ENCODE measurements at places on chromosomes 16 and 17.

DNA sequence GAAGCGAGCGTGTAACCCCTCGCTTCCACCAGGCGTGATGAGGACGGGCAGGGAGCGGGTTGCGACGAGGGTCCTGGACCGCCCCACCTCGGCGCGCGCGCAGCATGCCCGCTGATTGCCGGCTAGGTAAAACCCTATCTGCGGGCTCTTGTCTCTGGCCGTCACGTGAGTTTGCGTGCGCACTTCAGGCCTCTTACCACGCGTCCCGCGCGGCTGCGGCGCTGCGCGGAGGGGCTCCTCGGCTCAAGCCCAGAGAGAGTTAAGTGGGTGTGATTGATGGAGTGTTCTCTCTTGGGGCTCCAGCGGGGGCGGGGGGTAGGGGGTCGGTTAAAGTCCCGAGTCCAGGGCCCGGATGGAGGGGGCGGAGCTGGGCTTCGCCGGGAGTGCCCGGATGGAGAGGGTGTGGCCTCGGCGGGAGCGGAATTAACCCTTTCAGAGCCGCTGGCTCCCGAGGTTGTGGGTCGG lies 7.9 kb downstream of the KDM6B start:
- DNase-seq = peak; percentile 80

GRCh38 chr17:2190014-2190413 lies 113.6 kb downstream of the SMG6 start:
- DNase-seq = peak; percentile 35

DNA sequence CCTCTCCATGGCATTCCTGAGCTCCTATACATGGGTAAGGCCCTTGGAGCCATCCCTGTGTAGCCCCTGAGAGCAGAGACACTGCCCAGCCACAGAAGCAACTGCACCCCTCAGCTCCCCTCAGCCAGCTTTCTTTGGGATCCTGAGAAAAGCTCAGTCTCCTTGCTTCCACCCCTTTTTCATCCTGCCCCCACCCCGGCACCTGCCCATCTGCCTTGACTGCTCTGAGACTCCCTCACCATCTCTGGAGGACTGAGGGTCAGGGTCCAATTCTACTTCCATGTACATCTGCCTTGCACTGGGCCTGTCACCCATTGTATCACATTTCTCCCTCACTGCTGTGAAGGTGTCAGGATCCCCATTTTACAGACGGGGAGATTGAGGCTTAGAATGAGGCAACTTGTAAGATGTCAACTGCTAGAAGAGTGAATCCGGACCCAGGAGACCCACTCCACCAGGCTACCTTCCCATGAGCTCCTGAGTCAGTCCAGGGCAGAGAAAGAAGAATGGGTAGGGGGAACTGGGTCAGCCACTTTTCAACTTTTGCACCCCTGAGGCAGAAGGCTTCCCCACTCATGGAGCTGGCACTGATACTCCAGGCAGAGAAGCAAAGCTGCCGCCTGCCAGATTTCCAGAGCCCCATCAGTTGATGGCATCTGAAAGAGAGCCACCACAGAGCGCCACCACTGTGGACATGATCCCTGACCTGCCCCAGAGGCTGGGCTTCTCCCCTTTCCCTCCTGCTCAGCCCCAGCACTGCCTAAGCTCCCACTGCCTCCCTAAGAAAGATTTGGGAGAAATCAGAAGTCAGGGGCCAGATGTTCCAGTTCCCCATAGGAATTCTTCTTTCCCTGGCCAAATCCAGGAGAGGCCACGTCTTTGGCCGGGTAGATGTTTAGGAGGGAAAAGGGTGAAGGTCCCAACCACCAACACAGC lies 135.4 kb downstream of the TMEM132E start:
- no peak for DNase-seq

DNA sequence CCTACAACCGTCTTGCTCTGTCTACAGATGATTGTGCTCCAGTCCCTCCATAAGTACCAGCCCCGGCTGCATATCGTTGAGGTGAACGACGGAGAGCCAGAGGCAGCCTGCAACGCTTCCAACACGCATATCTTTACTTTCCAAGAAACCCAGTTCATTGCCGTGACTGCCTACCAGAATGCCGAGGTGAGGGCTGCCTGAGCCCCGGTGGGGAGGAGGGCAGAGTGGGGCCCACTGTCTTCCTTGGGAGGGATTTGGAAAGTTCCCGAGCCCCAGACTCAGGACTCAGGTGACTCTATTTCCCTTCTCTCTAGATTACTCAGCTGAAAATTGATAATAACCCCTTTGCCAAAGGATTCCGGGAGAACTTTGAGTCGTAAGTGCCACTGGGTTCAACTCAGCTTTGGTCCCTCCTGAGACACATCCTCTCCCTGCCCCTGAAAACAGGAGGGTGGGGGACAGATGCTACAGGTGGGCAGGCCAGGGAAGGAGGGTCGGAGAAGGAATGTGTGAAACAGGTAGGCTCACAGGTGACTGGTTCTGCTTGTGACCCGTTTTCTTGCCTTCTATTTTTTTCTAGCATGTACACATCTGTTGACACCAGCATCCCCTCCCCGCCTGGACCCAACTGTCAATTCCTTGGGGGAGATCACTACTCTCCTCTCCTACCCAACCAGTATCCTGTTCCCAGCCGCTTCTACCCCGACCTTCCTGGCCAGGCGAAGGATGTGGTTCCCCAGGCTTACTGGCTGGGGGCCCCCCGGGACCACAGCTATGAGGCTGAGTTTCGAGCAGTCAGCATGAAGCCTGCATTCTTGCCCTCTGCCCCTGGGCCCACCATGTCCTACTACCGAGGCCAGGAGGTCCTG lies 11.4 kb downstream of the TBX21 start:
- DNase-seq = no peak

DNA sequence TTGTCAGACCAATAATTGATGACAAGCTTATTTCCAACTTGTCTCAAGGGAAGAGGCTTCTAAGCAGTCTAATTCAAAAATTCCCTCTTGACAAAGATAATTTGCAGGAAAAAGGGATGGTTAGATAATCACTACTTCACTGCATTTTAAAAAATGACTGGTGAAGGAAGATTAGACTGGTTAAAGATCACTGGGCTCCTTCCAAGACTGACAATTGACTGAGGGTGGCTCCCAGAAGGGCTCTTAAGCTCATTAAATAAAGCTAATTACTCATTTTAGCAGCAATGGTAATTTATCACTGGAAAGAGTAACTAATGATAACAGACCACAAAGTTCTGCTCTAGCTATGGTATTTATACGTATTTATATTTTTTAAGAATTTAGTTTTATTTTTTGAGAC lies 4.4 kb upstream of the HEATR3 start:
- DNase-seq = no peak

GRCh38 chr17:49343273-49343672 lies 18.8 kb downstream of the ZNF652 start:
- DNase-seq = peak; percentile 50

GRCh38 chr16:48681520-48681919 lies 71.5 kb upstream of the N4BP1 start:
- no peak for DNase-seq

DNA sequence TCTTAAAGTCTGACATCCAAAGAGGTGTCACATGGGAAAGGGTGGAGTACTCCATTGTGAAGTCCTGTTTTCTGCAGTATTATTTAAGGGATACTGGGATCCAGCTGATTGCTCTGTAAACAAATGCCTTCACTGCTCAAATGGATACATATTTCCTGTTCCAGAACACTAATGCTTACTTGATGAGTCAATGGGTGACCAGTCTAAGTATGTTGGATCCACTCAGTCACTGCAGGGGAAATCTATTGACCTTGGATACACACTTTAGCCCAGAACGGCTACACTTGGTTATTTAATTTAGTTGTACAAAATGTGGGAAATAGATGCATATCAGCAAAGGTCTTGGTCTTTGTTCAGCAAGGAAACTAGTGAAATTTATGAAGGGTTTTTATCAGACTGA lies 261.4 kb downstream of the MAP2K4 start:
- peak; percentile 67 for DNase-seq

- DNase-seq = peak; percentile 86
Observed at GRCh38 chr16:1474796-1475551, at the start of gene CLCN7. CLCN7 (minus strand) TSS chr16:1475028; CDS start chr16:1474974, 54 bp downstream.

DNA sequence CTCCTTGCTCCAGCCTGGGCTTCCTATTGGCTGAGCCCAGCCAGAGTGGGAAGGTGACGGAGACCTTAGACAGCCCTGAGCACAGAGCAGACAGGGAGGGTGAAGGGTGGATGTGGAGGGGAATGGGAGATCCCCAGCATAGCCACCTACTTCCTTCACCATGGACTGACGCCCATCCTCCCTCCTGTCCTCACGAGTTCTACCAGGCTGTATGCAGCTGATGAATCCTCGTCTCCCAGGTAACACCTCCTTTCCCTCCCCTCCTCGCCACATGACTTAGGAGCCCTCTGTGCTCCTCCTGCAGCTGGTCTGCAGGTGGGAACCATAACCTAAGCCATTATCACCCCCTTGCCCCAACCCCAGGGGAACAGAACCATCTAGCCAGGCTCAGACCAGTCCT lies 9.0 kb upstream of the CRHR1 start:
- no peak for DNase-seq

DNA sequence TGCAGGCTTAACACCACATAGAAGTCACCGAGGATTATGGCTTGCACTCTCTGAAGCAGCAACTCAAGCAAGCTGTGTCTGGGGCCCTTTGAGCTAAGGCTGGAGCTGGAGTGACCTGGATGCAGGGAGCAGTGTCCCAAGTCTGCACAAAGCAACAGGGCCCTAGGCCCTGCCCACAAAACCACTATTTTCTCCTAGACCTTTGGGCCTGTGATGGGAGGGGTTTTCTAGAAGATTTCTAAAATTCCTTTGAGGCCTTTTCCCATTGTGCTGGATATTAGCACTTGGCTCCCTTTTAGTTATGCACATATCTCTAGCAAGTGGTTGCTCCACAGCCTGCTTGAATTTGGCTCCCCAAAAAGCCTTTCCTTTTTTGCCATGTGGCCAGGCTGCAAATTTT lies 44.5 kb downstream of the KCNJ16 start:
- no peak for DNase-seq

DNA sequence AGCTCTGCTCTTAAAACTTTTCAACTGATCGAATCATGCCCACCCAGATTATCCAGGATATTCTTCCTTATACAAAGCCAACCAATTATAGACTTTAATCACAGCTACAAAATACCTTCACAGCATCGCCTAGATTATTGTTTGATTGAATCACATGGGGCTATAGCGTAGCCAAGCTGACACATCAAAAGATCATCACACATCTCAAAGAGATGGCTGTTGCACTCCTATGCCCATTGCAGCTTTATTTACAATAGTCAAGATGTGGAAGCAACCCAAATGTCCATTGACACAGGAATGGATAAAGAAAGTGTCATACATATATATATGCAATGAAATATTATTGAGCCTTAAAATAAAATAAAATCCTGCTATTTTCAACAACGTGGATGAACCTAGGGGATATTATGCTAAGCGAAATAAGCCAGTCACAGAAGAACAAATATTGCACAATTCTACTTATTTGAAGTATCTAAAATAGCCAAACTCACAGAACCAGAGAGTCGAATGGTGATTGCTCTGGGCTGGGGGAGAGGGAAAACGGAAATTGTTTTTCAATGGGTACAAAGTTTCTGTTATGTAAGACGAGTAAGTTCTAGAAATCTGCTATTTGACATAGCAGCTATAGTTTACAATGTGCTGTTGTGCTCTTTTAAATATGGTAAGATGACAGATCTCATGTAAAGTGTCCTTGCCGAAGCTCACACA lies 60.9 kb upstream of the ERCC4 start:
- DNase-seq = no peak

GRCh38 chr17:16358394-16358793 lies 5.1 kb upstream of the CENPV start:
- DNase-seq = no peak

DNA sequence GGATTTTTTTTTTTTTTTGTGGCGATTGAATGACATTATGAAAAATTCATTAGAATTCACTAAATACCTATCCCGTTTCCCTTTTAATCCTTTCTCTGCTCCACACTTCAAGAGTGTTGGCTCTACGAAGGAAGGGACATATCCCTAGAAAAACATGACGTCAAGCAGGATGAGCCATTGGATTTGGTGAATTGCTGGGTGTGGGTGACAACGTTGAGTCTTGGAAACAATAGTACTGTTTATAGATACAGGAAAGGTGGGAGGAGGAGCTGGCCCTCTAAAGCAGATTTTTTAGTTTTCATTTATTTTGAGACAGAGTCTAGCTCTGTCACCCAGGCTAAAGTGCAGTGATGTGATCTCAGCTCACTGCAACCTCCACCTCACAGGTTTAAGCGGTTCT lies 167.6 kb upstream of the FAM20A start:
- DNase-seq = no peak

- DNase-seq = no peak
Observed at GRCh38 chr16:80974649-80975376, 31.9 kb downstream of the CMC2 start.

DNA sequence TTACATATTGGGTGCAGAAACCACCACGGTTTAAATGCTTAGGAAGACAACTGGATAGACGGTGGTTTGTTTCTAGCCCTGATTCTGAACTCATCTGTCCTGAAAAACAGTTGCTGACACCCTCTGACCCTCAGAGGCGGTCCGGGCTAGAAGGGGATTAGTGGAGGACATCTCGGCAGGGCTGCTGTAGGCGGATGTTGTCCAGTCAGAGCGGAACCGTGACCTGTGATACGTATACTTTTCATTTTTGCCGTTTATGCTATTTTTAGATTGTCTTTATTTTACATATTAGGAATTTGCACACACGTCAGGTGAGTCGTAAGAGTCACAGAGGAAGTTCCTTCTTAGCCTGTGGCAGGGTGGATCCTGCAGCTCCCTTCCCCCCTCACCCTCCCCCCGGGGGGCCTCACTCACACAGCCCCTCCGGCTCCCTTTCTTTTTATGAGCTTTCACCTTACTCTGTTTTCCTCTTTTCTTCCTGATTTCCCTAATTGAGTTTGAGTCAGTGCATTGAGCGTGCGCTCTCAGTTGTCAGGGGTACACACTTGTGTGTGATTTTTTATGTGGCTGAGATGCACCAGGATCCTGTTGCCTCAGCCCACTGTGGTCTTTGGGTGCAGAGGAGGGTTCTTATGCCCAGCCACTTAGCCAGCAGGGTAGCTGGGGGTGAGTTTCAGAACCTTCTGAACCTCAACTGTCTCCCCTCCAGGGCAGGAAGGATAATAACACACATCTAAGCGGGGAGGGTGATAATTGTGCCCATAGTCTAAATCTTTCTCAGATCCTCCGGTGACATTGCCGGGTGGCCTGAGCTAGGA lies 211.1 kb upstream of the CHMP6 start:
- DNase-seq = peak; percentile 57

GRCh38 chr17:39634384-39634871 lies 2.5 kb upstream of the STARD3 start:
- DNase-seq = peak; percentile 48

DNA sequence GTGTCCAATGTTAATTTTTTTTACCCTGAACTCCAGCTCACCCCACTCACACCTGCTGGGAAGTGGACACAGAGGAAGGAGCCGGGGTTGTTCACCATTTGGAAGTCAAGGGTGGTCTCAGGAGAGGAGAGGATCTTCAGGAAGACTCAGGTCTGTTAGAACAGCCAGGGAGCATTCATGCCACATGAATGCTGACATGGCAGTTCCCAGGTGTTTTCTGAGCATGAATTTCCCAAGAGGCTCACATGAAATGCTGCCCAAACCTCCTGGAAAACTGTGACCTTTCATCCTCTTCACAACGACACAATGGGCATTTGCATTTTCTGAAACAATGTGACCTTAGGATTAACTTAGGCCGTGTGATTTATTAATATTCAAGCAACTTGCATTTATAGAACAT lies 2409.2 kb downstream of the TP53TG3F start:
- no peak for DNase-seq

GRCh38 chr17:58369214-58370031 lies 17.4 kb upstream of the SUPT4H1 start:
- no peak for DNase-seq

Data from iris pigment epithelial cell (primary cell).